Heart left ventricle (tissue), 16 donors: ENCODE measurements at places on chromosomes 2 and 18. TPM values are rescaled to one million over a fixed set of nuclear protein-coding genes. Genes with fewer than 3 reads are reported as not detected.

DNA sequence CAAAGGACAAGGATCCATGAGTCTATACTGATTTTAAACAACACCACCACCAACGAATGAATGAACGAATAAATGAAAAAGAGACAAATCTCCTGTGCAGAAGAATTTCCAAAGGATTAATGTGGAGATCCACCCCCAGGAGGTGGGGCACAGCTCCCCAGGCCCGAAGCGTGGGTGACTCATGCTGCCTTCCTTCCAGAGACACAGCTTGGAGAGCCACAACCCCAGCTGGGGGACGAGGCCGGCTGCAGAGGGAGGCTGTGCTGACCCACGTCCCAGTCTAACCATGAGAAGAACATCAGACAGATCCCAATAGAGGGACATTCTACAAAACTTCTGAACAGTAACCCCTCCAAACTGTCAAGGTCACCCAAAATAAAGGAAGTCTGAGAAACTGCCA is 557.3 kb upstream of the SALL3 start:
- no peak overlapping the region for H3K4me3 ChIP-seq
- H3K27ac ChIP-seq, result no peak overlapping the region
- H3K4me1 ChIP-seq, result no peaks in the 10 kb centered on the region
- no peaks in the 10 kb centered on the region for H3K36me3 ChIP-seq
- DNase-seq, result peak; percentile 28

Gene TSN
- total RNA-seq, result 36.8 TPM

GRCh38 chr2:9207641-9208311 is 1.2 kb downstream of the ASAP2 start:
- H3K4me1 ChIP-seq, result peaks cover 55% of the 10 kb centered on the region
- no peaks in the 10 kb centered on the region for H3K36me3 ChIP-seq
- H3K27me3 ChIP-seq, result peaks cover 12% of the 10 kb centered on the region

Gene COL5A2
- 8.6 TPM for total RNA-seq
